Activated T-cell treated with anti-CD3 and anti-CD28 coated beads for 4 hours (primary cell): ENCODE measurements at places on chromosomes 6 and 20.

DNA sequence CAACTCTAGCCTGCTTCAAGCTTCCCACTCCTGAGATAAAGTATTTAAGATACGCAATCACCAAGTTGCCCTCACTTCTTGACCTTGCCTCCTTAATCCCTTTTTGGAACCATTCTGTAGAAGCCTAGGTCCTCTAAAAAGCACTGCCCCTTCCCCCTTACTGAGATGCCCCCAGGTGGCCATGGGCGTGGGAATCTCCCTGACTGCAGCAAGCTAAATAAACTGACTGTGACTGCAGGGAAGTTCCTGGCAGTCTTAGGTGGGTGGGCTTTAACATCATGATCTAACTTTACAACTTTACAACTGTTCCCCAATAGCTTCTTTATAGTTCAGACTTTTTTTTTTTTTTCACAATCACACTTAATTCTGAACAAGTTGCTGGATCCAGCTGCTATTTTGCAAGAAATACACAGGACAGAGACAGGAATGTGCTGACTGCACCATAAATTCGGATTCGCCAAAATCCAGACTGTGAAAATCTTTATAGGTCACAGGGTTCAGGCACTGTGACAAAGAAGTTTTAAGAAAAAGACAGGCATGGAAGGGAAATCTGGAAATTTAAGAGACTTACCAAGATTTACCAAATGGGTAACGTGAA lies 344.2 kb upstream of the SULF2 start:
- no peak for DNase-seq

- DNase-seq = no peak
Measured at GRCh38 chr20:58453391-58453790, 61.8 kb downstream of the APCDD1L start.

GRCh38 chr6:53484476-53485280 lies 60.2 kb downstream of the GCLC start:
- DNase-seq = peak; percentile 74

DNA sequence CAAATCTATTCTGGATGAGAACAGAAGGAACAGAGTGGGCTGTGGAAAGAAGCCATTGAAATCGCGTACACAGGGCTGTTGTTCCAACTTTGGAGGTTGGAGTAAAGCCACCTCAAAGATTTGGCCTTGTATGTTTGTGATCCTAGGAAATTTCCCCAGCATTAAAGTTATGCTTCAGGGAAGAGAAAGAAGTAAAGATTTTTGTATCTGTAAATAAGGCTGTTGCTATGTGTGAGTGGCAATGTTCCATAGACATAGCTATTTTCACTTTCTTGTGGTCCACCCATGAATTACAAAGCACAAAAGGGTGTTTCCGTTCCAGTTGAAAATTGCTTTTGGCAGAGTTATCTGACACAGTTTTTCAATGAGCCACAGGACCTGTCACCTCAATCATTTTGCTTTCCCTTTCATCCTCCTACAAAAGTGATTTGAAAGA lies 321.3 kb downstream of the TFAP2B start:
- no peak for DNase-seq

DNA sequence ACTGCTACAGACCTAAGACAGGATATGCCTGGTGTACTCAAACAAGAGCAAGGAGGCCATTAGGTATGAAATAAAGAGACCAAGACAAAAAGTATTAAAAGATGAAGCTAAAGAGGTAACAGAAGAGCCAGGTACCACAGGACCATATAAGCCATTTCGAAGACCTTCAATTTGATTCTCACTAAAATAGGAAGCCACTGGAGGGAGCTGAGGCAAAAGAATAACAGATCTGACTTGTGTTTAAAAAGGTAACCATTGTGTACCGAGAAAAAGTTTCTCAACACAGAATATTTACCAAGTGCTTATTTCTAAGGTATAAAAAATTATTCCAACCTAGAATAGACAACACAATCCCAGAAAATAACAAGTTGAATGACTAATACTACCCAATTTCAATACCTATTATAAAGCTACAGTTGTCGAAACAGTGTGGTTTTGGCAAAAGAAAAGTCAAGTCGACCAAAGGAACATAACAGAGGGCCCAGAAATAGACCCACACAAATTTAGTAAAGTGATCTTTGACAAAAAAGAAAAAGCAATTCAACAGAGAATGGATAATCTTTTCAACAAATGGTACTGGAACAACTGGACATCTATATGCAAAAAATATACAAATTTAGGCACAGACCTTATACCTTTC lies 125.3 kb upstream of the DST start:
- DNase-seq = no peak

- DNase-seq = no peak
Measured at GRCh38 chr6:118865100-118865391, 28.9 kb upstream of the ASF1A start.

DNA sequence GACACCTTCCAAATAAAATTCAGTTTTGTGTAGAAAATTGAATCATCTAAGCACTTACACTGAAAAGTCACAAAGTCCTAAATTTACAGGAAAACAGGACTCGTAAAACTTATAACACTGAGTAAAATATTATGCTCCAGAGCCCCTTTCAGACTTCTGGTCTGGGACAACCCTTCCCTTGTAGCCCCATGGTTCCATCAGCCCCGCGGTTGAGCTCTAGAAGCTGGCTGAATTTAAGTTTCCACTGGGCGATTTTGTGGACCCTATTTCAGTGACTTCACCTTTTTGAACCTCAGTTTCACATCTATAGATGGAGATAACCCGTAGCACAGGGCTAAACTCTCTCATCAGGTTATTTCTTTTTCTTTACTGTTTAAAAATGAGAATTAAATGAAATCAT lies 117.7 kb upstream of the BACH2 start:
- DNase-seq = no peak

DNA sequence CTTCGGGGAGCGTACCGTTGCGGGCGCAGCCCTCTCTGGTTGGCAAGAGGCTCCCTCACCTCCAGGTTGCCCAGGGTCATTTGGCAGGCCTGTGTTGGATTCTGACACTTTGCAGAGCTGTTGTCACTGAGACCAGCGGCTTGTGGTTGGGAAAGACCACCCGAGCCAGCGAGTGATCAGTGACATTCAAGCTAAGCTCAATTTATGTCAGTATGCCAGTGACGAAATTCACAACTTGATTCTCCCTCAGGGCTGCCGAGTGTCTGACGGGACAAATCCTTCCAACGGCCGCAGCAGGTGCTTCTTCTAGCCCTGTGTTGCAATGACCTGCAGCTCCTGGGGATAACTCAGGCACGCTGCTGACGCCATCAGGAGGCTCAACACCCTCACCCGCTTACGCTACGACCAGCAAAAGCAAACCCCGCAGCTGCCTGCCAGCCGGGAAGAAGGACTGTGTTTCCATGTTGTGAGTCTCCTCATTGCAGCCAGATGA lies 16.9 kb upstream of the SLC22A2 start:
- no peak for DNase-seq

DNA sequence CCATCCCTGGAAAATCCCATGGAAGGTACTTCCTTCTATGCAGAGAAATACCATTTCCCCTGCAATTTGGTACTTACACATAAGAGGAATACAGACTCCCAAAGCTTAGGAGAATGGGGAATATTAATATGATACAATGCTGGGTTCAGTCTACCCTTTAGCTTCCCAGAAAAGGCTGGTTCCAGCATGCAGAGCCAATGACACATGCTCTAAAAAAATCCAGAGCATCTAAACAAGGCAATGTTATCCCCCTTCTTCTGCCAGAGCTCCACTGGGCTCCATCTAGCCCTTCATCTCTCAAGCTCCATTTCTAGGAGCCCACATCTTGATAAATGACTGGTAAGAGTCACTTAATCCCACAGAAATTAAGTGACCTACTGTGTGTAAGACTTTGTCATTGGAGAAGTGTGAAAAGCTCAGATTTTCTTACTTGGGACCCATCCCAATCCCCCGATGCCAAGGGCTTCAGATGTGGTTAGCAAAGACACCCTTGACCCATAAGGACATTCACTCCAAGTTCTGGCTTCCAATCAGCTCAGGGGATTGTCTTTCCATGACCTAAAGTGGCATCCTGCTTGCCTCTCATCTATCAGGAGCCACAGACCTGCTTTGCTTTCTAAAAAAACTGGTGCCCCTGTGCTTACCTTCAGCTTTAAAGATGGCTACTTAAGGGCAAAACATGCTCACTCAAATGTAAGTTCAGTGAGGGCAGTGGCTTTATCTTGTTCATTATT lies 137.5 kb downstream of the UNC5CL start:
- no peak for DNase-seq

- DNase-seq = no peak
Measured at GRCh38 chr20:57713505-57713903, 3.7 kb upstream of the PMEPA1 start.

DNA sequence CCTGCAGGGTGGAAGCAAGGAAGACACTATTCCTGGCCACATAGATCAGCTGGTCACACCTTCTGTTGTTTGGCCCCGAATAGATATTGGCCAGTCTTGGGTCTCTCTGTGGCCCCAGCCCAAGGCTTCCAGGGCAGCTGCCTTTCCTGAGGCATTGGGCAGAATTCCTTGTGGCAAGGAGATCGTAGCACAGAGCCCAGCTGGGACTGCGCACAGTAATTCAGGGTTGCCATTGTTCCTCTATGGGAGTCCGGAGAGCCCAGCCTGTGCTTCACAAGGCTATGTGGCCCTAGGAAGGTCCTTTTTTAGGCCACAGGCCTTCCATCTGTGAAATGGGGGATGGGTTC lies 6.9 kb downstream of the SGK2 start:
- no peak for DNase-seq

DNA sequence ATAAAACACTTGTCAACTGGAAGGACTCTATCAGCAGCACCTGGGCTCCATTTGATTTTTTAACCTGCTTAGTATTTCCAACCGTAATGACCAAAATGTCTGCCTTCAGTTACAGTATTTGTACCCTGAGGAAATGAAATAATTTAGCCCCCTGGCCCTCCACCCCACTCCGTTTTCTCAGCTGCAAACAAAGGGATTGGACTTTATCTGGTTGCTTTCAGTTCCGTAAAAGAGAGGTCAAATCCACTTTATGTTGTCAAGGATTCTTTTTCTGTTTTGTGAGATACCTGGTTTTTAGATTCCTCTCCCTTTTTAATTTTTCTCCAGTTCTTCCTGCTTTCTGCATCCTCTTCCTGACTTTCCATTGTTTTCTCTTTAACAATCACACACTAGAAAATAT lies 64.4 kb upstream of the BMP2 start:
- DNase-seq = no peak

DNA sequence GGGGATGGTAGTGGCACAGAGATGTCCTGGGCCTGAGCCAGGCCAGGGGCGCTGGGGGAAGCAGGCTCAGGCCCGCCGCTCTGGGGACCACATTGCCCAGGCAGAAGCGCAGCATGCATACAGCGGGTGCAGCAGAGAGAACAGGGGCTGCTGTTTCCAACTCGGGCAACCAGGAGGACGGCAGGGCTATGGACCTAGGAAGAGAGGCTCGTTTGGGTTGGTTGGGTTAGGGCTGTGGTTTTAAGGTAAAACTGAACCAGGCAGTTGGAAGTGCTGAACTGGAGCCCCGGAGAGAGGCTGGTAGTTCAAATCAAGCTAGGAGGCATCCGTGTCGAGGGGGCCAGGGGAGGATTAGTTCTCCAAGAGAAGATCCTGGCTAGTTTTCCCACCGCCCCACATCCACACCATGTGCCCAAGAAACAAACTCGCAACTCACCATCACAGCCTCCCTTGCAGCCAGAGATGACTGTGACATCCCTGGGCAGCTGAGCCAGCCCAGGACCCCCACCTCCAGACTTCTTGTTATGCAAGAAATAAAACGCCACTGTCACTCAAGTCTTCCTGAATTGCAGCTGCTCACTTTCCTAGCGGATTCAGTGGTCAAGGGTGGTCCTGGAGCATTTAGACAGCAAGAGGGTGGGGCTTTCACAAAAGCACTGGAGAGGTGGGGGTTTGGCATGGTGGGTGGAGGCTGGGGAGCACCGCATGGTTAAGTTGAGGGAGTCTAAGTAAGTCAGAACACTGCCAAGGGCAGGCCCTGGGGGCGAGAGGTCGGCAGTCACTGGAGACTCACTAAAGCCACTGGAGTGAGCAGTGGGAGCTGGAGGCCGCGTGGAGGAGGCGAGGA lies 161.2 kb downstream of the GRM4 start:
- no peak for DNase-seq

- DNase-seq = no peak
Measured at GRCh38 chr6:39855356-39855995, 63.3 kb downstream of the DAAM2 start.

GRCh38 chr6:115891111-115891669 lies 169.5 kb downstream of the FRK start:
- no peak for DNase-seq

- no peak for DNase-seq
Measured at GRCh38 chr6:43082806-43083655, 6.9 kb downstream of the PTK7 start.

- no peak for DNase-seq
Measured at GRCh38 chr6:2806644-2807043, 35.0 kb downstream of the SERPINB1 start.

DNA sequence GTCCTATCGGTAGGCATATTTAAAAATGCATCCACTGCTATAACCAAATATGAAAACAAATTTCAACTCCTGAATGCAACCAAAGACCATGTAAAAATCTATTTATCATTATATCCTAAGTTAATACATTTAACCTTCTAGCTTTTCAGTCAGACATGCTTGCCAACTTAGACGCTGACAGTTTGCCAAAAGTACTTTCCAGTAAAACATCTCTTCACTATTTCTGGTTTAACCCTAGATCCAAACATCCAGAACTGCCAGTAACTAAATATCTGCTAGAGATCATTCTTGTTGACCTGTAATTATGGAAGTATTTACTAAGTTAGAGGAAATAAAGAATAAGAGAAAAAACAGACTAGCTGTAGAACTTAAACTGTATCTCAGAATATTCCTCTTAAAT lies 210.2 kb upstream of the THEMIS start:
- no peak for DNase-seq

- DNase-seq = no peak
Measured at GRCh38 chr20:61731363-61732181, 334.1 kb downstream of the TAF4 start.

- no peak for DNase-seq
Measured at GRCh38 chr20:34595377-34596184, 37.1 kb downstream of the MAP1LC3A start.

DNA sequence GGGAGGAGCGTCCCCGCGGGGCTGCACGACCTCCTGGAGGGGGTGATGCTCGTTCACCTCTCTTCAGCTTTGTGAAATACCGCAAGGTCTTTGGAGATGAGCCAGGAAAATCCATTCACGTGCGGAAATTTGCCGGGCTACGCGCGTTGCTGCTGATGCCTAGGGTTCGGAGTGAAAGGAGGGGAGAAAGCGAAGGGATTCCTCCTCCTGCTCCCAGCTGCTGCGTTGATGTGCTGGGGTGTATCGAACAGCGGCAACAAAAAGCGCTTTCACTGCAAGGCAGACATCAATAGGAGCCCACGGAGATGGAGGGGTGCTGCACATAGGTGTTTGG lies 391 bp upstream of the B3GAT2 start:
- no peak for DNase-seq

DNA sequence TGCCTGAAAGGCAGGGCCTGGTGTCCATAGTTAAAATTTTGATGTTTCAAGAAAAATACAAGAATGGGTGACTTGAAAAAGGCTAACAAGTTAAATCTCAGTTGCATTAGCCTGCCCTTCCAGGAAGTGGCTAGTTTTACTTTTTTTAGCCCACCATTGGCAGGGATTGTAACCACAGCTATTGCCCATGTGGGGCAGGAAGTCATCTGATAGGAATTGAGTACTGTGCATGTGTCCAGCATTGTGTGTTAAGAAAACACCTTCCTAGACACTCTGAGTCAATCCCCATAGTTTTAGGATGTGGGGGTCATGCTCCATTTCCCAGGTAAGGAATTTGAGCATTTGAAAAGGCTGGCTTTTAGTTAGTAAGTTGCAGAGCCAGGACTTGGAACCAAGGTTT lies 26.9 kb downstream of the LYRM2 start:
- no peak for DNase-seq
